Activated naive CD4-positive, alpha-beta T cell treated with anti-CD3 and anti-CD28 coated beads, Interleukin-2, amount 50 U/mL, for 72 hours (primary cell): ENCODE measurements at places on chromosomes 3 and 15. TPM values are rescaled to one million over a fixed set of nuclear protein-coding genes. Genes with fewer than 3 reads are reported as not detected.

DNA sequence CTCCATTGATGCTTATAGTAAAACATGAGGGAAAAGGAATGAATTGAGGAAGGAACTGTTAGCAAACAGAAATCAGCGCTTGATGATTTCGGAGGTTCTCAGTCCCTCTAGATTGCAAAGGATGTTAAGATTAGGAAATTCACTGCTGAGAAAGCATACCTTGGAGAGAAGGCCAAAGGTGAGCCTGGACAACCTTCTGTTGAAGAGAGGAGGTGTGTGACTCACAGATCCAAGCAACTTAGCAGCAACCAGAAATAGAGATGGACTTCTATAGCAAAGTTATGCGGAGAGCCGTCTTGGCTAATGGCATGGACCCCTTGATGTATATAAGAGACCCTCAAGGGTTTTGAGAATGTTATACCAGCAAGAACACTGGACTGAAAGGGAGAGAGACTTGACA lies 114.3 kb downstream of the EEFSEC start:
- DNase-seq: no peak

DNA sequence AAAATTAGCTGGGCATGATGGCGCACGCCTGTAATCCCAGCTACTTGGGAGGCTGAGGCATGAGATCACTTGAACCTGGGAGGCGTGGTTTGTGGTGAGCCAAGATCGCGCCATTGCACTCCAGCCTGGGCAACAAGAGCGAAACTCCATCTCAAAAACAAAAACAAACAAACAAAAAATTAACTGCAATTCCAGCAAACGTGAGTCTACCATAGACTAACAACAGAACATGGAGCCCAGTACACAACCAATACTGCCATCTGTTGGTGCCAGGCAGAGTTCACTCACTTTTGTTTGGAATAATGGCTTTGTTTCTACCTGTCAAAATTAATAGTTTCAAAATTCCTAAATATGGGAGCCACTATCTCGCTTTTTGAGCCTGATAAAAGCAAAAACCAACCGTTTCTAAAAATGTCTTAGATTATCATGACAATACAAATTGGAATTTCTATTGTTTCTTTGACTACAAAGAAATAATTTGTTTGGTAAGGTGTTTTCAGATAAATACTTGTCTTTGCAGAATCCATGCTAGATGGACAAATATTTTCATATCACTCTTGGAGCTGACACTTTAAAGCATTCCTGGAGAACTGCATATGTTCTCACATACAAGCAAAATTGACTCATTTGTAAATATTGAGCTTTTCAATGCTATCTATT lies 45.0 kb downstream of the GPR176 start:
- DNase-seq: peak; percentile 10

RHCG gene
- total RNA-seq: not detected

- DNase-seq: no peak
These were observed 1139.0 kb downstream of the ROBO2 start for GRCh38 chr3:78178740-78179363.

IL17RB gene
- total RNA-seq: 0.12 TPM

- no peak for DNase-seq
These were observed 52.6 kb downstream of the SYNM start for GRCh38 chr15:99157456-99157855.

DNA sequence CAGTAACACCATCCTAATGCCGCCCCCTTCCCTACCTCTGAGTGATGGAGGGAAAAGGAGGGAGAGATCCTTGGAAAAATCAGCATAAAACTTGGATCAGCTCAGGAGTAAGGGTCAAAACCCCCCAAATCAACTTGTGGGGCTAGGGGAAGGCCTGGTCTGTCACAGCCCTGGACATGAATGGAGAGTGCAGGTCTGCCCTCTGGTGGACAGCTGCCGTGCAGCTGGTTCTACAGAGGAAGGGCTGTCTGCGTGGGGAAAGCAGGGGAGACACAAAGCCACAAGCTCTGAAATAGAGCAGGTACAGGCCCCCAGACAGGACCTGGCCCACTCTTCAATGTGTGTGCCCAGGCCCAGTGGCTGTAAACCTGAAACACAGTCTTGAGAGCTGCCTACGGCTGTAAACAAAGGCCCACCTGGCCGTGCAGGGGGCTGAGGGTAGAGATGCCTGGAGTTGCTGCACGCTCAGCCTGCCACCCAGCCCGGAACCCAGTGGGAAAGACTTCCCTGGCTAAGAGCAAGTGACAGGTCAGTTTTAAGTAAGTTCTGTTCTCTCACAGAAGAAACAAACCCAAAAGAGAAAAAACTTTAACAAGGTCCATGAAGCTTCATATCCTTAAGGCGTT lies 16.4 kb downstream of the CLK3 start:
- no peak for DNase-seq

DNA sequence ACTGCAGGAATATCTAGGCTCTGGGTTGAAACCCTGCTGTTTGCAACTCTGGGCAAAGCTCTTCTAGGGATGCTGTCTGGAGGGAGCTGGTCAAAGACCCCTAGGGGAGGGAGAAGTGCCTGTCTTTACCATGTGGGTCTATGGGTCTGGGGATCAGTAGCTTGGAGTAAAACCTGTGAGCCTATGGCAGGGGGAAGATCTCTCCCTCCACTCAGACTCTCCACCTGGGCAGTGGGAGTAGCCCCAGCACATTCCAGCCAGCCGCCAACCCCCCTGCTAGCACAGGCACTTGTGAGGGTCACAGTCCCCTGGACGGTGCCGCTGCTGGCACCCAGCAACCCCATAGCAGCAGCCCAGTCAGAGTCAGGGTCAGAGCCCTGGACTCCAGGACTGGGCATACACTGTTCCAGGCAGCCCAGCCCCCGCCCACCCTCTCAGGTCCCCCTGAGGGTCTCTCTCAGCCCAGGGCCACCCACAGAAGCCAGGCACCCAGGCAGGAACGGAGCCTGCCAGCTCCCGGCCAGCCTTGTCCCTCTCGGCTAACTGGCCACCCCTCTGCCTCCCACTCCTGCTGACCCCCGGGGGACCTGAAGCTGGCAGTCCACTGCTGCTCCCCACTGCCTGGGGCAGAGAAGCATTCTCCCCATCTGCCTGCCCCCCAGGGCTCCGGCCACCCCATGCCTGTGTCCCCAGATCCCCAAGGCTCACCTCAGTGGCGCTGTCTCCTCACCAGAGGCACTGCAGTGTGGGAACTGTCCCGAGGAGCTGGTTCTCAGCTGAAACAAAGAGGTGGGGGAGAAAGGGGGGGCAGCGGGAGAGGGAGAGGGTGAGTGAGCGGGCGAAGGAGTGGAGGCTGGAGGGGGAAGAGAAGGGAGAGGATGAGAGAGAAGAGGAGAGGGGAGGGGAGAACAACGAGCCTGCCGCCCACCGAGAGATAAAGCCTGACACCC lies 10.8 kb downstream of the GLYCTK start:
- DNase-seq: no peak

SENP5 gene
- total RNA-seq: 29.1 TPM

CASR gene
- not detected for total RNA-seq

DNA sequence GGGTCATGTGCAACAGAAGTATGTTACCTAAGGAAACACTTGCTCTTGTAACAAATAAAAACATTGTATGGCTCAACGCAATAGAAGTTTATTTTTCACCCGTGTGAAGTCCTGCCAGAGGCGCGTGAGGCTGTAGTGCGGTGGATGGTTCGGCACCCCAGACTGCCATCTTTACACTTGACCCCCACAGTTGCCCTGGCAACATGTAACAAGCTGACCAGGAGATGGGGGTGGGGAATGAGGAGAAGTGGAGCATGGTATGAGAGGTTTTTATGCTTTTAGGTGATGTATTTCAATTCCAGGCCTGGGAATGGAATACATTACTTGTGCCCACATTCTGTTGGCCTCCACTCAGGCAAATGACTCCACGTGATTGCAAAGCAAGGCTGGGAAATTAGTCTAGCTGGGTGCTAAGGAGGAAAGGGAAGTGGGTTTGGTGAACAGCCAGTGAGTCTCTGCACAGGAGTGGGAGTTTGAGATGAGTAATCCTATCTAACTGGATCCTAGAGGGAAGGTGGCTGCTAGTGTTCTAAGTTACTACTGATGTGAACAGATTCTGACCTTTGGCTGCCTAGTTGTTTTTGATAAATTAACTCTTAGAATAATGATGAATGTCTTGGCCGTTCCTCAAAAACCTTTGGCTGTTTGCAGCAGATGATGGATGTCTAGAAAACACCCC lies 33.8 kb upstream of the GREM1 start:
- no peak for DNase-seq

FBXL2 gene
- total RNA-seq: not detected

DNA sequence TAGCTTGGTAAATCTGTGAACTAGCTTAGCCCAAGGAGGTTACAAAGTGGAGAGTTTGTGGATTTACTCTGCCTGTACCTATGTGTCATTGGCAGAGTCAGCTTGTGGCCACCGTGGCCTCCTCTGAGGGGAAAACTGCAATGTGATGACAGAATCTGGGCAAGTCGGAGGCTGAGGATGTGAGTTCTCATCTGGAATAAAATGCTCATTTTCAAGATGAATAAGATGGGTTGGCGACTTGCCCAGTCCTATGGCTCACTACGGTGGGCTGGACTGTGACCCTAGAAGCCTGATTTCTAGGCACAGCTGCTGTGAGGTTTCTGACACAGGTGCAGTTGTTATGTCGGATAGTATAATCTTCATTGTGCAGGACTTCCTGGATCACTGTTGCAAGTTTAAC lies 83.7 kb downstream of the ETV5 start:
- no peak for DNase-seq

DNA sequence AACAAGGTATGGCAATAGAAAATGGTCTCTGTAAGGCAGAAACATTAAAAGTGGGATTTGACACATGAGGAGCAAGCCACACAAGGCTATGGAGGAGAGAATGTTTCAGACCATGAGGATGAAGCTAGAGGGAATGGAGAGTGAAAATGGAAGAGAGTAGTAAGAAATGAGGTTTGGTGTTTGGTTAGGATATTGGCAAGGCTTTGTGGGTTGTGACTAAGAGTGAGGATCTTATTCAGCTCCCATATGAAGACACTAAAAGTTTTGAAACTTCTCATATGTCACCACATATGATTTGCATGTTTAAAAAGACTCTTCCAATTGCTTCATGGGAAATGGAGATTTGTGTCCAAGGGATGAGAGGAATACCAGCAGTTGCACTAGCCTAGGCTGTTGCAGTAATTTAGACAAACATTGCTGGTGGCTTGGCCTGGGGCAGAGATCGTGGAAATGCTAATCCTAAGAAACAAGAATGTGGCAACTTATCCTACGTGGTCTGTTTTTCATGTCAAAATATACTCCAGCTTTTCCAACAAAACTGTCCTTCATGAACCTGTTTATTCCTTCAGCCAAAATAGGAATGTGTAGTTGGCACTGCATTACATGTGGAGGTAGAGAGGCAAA lies 749.0 kb downstream of the PDCD6IP start:
- no peak for DNase-seq

EHHADH gene
- total RNA-seq: 2.3 TPM

GRCh38 chr15:25869701-25870100 lies 6.6 kb upstream of the ATP10A start:
- DNase-seq: no peak
